Stimulated activated CD4-positive, alpha-beta T cell treated with anti-CD3 and anti-CD28 coated beads, Interleukin-4, amount 100 ng/mL, for 48 hours (primary cell): ENCODE measurements at places on chromosomes 2 and 18.

DNA sequence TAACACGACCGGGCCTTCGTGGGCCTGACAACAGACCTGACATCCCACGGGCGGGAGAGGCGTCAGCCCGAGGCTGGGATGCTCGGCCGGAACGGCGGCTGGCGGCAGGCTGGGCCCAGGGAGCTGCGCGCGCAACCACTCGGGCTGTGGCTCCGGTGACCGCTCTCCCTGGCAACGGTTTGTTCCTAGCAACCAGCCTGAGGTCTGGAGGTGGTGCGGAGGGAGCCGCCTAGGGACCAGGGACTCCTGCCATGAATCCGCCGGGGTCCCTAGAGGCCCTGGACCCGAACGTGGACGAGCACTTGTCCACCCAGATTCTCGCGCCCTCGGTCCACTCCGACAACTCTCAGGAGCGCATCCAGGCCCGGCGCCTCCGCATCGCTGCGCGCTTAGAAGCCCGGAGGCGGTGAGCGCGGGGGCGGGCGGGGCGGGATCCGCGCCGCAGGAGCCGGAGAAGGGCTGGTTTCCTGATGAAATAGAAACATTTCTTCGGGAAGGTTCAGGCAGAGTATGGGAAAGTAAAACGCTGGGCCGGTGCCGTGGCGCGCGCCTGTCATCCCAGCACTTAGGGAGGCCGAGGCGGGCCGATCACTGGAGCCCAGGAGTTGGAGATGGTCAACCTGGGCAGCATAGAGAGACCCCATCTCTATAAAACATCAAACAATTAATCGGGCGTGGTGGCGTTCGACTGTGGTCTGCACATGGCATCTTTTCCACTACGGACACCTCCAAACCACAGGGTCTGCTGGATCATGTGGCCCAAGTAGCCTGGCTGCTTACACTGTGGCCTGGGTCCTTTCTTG lies at the start of gene DRC1:
DRC1 (plus strand) TSS at position 182 of the 803 bp plus-strand sequence; CDS start at position 252, 70 bp downstream.
- DNase-seq: peak; percentile 15

DNA sequence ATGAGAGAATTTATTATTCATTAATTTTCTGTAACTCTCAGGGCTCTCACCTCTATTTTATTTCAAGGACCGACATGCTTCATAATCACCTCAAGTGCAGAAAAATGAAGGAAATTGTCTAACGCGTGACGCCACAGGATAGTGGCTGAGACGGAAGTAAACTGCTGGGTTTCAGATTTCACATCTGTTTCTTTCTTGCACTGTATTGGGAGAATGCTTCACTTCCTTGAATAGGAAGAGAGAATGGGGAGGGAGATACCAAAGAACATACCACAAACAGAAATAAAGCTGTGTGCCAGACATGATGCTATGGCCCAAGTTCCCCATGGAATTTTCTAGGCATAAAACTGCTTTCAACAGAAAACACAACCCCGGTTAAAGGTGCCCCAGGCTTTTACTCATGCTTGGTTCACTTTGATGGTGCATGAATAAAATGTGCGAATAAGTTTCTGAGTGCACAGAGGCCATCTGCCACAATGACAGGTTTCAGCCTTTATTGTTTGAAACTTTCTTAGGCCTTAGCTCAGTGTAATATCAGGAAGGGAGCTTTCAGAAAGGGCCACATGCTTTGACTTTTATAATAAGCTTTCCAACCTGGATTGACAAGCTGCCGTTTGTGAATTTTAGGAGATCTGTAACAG lies 1116.4 kb downstream of the SOCS6 start:
- DNase-seq: no peak

- no peak for DNase-seq
These were observed 103.5 kb upstream of the CTDP1 start for GRCh38 chr18:79575891-79576685.

GRCh38 chr18:46332921-46333341 lies 228.7 kb downstream of the HAUS1 start:
- no peak for DNase-seq

DNA sequence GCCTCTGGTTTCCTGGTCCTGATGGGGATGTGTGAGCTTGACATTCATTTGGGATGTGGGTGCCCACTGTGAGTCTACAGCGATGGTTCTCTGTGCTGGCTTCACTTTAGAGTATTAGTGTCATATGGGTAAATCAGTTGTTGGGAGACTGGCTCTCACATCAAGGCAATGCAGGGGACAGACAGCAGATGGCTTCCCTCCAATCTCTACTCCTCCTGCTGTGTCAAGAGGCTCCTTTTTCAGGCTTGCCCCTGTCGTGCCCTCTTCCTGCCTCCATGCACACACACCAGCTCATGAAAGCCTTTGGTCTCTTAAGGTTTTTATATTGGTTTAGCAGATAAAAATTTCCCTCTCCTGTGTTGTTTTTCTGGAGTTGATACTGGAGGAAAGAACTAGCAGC lies 315.6 kb downstream of the RDH14 start:
- DNase-seq: no peak

DNA sequence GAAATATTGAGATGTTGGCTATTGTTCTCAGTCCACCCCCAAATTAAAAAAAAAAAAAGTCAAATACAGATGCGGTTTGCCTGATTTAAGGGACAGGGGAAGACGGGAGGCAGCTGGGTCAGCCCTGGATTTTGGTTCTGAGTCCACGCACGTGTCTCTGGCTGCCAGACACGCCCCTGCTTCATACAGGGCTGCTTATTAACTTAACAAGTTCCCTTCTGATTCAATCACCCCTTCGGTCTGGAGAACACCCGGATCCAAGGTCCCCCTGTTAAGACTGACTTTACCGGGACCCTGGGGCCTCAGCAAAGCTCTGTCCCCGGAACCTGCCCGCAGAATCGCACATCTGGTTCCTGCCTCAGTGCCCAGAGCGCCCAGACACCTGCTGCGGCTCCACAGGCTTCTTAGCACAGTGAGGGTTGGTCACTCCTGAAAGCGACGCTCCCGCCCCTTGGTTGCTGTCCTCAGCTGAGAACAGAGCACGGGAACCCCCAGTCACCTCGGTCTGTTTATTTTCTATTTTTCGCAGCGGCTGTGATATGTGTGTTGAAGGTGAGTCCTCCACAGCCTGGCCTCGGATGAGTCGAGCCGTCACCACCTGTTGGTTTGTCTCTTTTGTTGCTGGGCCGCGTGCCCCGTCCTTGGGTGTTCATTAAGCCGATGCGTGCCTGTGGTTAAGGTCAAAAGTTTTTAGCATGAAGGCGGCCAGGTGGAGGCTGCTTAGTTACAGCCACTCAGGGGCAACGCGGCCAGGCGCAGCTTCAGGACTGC lies 57.2 kb downstream of the RTP5 start:
- DNase-seq: no peak

- DNase-seq: no peak
These were observed 376.4 kb downstream of the ZEB2 start for GRCh38 chr2:144143294-144144151.

GRCh38 chr2:63591566-63592175 lies 2.9 kb downstream of the MDH1 start:
- DNase-seq: no peak

DNA sequence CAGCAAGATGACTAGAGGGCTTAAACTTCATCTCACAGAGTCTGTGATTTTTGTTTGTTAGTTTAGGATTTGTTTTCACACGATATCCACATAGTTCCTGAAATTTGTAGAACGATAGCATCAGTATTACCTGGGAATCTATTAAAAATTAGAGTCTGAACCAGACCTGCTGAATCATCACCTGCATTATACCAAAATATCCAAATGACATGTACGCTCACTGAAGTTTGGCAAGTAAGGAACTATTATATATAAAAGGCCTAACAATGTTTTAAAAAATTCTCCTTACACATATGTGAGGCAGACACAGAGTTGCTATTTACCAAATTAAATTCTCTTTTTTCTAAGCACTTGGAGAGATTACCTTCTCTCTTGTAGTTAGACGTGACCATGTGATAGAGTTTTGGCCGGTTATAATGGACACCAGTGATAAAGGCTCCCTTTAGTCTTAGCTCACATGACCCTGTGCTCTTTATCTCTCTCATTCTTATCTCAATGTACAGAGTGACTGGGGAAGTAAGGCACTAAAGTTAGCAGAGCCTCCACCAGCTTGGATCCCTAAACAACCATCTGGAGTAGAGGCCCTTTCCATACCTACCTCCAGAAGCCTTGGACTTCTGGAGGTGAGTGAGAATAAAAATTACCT lies 363.1 kb downstream of the DSC3 start:
- no peak for DNase-seq

- no peak for DNase-seq
These were observed 83.4 kb downstream of the RAPH1 start for GRCh38 chr2:203451689-203452088.

GRCh38 chr2:71792926-71793761 lies 339.8 kb downstream of the DYSF start:
- DNase-seq: no peak

GRCh38 chr2:19484736-19485135 lies 126.3 kb upstream of the OSR1 start:
- no peak for DNase-seq

DNA sequence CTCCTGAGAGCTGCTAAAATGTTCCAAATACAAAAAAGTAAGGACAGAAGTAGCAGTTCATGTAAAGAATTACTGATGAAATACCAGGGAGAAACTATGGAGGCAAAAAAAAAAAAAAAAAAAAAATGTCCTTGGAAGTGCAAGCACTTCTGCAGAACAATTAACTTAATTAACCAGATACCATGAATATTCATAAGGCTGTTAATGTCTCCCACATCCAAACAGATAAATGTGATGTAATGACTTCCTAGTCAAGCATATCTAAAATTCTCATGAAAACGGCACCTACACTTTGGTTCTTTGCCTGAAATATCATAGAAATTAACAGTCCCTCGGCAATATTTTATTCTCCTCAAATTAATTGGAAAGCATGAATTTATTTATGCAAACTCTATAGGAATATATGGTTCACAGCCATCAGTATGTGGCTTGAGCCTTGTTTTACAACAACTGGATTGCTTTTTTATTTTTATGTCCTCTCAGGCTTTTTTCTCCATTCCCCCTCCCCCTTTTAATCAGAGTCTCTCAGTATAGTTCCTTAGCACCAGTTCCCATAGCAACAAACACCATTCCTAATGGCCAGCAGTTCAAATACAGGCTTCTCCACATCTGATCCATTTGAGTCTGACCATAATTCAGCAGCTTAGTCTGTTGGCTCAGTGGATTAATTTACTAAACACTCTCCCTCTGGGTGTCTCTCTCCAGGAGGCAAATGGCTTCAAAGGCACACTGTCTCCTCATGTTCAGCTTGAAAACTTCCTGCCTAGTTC lies 97.1 kb downstream of the ITGA4 start:
- no peak for DNase-seq

DNA sequence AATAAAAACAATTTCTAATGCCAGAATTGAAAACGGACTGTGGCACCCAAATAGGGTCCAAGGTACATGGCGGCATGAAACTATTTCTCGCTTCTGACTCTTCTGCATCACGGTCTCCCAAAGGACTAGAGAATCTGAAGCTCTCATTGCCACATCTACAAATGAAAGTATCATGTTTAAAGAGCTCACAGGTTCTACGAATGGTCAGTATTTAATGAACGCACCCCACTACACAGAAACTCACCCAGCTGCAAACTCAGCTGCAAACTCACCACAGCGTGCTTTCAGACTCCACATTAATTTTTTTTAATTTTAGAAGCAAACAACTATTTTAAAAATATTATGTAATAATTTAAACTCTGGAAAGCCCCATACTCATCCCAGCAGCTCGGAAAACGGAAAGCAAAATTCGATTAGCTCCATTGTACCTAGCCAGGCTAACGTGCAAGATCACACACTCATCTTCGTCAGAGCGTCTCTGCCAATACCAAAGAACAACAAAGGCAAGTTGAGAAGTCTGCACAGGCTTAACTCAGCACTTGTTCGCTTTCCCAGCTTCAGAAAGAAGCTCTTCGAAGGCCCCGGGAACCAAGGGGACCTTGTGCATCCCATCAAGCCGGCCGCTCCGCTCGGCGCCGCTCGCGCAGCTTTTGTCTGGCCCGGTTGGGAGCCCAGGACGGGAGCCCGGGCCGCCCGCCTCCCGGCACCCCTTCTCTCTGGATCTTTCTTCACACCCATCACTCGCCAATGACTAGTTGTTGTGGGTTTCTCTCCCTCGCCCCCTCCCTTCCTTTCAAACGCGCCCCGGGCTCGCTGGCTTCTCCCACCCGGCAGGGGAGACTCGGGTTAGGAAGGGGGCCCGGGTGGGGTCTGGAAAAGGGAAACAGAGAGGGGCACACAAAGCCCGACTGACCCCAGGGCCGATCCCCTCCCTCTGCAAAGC lies 785 bp downstream of the CLASP1 start:
- peak; percentile 38 for DNase-seq

DNA sequence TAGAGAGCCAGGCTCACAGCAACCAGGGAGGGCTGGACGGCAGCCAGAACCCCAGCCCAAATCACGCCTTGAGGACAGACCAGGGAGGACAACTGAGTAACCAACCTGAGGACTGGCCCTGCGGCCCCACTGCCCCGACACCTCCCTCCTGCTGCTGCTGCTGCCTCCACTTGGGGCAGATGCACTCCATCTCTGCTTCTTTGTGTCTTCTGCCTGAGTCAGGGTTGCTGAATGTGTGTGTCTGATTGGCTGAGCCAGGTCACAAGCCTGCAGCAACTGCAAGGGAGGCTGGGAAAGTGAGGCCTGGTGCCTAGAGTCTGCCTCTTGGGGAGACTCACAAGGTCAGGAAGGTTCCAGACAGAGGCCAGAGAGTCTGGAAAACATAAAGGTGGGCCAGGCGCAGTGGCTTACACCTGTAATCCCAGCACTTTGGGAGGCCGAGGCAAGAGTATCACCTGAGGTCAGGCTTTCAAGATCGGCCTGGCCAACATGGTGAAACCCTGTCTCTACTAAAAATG lies 83.4 kb downstream of the ZFP36L2 start:
- DNase-seq: no peak

DNA sequence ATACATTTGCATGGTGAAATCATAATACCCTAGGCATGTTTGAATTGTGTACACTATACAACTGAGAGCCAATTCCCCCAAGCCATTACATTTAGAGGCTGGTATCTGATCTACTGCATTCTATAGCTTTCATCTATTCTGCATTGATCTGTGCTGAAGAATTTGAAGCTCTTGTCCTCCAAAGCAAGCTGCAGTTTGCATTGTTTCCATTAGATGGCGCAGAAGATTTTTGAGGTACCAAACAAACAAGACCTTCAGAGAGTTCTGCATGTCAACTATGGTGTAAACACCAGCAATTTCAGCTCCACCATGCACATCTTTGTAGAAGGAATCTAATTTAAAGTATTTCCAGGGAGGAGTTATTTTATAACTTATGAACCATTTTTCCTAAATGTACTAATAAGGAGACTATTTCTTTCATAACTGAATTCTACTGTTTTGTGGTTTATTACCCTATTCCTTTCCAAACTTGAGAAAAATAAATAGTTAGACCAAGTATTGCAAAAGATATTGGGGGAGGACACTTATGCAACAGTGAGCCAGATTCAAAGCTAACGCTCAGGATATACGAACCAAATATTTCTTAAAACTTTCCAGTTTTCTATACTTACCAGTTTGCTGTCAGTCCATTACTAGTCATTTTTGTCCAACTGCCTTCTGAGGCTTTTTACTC lies 761.8 kb upstream of the ACVR2A start:
- peak; percentile 13 for DNase-seq

- no peak for DNase-seq
These were observed 298.5 kb downstream of the PAX3 start for GRCh38 chr2:222000326-222000725.
